Dermis blood vessel endothelial cell (primary cell): ENCODE measurements at places on chromosomes 16 and 17. TPM values are rescaled to one million over a fixed set of nuclear protein-coding genes. Genes with fewer than 3 reads are reported as not detected.
A peak's percentile ranks its signal among the peaks of the same experiment; 100 is the strongest.

PRAC2 gene
- not detected in 2 replicates for total RNA-seq

TEKT1 gene
- not detected in 2 replicates for total RNA-seq

CHAD gene
- total RNA-seq, result not detected in 2 replicates

MT1M gene
- 0.34 and 0.98 TPM in 2 replicates for total RNA-seq

CUEDC1 gene
- total RNA-seq, result 6.5 and 6.8 TPM in 2 replicates

CRLF3 gene
- total RNA-seq, result 24.1 and 28.6 TPM in 2 replicates

ATP2A1 gene
- not detected in 2 replicates for total RNA-seq

CES4A gene
- total RNA-seq, result 1.4 and 1.7 TPM in 2 replicates

TBC1D3 gene
- not detected in 2 replicates for total RNA-seq

RHBDL1 gene
- total RNA-seq, result 0.05 and 0.51 TPM in 2 replicates

GRCh38 chr17:74042744-74043486 is 160.6 kb upstream of the RPL38 start:
- no peak for DNase-seq

GRCh38 chr16:27867122-27868110 is 196.1 kb downstream of the GSG1L start:
- peak; percentile 87 for DNase-seq

GRCh38 chr16:13130586-13130985 is 229.2 kb downstream of the SHISA9 start:
- DNase-seq, result no peak

GRCh38 chr16:3099732-3100499 is 822 bp upstream of the ZSCAN10 start:
- peak; percentile 91 for DNase-seq

DNA sequence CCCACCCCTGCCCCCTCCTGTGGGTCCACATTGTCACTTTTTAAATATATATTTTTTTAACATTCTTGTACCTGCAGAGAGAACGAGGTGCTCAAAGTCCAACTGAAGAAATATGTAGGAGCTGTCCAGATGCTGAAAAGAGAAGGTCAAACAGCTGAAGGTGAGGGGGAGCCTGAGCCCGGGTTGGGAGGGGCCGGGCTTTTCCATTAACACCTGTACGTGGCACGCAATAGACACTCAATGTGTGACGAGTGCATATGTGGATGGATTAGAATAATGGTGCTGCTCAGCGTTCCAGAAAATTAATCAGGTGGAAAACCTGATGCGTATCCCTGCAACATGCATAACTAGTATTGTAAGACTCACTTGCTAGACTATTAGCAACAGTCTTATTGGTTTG is 223.0 kb downstream of the SNX29 start:
- no peak for DNase-seq

GRCh38 chr17:8466456-8466855 is 30.8 kb downstream of the NDEL1 start:
- no peak for DNase-seq

DNA sequence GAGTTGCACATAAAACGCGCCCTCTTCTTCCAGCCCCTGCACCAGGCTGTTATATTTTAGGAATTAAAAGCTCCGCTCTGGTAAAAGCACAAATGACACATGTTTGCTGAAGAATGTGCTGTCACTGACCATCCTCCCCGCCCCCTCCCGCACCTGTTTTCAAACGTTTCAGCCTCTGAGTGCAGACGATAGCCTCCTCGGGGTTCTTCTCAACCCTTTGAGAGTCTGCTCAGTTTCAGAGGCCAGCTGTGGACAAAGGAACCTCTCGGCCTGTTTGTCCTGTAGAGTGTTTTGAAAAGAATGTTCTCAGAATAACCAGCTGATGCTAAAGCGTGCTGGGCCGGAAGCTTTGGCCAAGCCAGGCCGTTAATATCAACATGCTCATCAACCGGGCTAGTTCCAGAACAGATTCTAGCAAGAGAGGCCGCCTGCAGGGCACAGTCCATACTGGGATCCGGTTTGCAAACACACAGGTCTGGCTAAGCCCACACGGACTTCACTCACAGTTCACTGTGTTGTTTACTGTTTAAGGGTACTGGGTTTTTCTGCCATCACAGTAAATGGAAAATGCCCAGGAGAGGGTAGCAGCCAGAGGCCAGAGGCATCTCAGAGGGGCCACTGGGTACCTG is 6.4 kb upstream of the CACNG4 start:
- no peak for DNase-seq

- DNase-seq, result peak; percentile 81
Observed at GRCh38 chr16:50067290-50067853, 1.6 kb downstream of the HEATR3 start.

DNA sequence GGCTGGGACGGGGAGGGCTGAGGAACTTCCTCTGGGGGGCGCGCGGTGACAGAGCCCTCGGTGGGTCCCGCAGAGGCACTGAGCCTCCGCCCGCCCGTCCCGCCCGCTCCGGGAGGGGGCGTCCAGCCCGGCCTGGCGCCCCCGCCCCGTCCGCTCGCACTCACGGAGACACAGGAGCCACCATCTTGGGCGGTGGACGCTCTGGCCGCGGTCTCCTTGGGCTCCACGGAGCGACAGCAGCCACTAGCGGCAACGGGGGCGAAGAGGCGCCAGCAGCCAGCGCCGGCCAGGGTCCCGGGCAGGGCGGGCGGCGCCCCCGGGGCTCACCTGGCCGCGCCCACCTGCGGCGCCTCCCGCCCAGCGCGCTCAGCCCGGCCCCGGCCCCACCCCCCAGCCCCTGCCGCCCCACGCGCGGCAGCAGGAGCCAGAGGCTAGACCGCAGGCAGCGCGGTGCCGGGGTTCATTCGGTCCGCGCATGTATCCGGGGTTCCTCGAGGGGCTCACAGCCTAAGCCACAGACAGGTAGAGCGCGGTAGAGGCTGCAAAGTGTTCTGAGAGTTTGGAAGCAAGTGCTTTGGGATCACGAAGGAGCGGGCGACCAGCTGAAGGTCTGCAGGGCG is at the start of gene C17orf113:
C17orf113 (minus strand) TSS at position 209 of the 620 bp plus-strand sequence. CDS start 7,225 bp downstream, outside the sequence.
- peak; percentile 59 for DNase-seq

- no peak for DNase-seq
Observed at GRCh38 chr16:75179208-75179607, 27.8 kb downstream of the CTRB2 start.

- no peak for DNase-seq
Observed at GRCh38 chr17:15654886-15655561, 29.1 kb downstream of the TRIM16 start.

- DNase-seq, result no peak
Observed at GRCh38 chr17:12078791-12079190, 58.1 kb downstream of the MAP2K4 start.

DNA sequence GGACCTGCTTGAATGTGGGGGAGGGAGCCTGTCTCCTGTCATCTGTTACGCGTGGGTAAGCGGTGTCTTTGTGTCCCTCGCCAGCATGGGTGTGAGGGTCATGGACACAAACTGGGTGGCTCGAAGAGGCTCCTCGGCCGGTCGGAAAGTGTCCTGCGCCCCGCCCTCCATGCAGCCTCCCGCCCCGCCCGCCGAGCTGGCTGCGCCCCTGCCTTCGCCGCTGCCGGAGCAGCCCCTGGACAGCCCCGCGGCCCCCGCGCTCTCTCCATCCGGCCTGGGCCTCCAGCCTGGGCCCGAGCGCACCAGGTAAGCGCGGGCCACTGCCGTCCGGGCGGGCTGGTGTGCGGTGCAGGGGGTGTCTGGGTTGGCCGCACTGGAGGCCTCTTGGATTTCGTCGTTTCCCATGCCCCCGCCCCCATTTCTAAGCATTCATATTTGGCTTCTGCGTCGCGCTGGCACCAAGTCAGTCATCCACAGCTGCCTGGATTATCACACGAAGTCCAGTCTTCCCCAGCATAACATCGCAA is 43.8 kb downstream of the ELAC2 start:
- no peak for DNase-seq
